ENCODE measurements at places on chromosomes 4 and X.

DNA sequence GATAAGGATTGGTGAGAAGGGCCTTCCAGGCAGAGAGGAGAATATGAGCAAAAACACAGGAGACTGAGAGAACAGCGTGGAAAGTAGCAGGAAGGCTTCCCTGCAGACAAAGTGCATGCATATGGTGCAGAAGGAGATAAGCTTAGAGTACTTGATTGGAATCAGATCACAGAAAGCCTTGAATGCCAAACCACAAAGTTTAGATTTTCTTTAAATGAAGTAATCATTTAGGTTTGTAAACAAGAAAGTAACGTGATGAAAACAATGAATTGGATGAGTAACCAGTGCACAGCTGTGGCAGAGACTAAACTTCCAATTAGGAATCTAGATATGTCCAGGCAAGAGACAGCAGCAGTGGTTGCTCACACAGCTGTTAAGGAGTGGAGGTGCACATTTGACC, 83.8 kb upstream of the C1QTNF7 start:
- DNase-seq = no peak

DNA sequence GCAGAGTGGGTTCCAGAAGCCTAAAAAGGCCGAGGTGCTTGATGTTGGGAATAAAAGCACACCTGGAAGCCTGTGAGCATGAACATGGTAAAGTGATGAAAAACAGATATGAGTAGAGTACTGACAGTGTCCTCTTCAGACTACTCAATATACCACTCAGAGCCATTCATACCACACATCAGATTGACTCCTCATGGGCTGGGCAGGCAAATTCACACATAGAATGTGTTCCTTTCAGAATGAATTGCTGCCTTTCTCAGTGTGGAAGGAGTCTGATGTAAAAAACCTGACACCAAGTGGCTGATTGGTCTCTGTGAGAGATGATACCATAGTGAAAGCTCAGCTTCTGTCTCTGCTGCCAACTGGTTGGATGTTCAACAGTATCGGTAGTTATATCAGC, 442.7 kb downstream of the RAPGEF2 start:
- DNase-seq = no peak

- DNase-seq = no peak
Measured at GRCh38 chr4:25425361-25425760, 48.3 kb downstream of the ANAPC4 start.

GRCh38 chr4:182085051-182085480, 158.1 kb upstream of the TENM3 start:
- no peak for DNase-seq

- DNase-seq = no peak
Measured at GRCh38 chr4:139838811-139839210, 173.2 kb downstream of the MGST2 start.

GRCh38 chr4:8324640-8325239, 55.2 kb downstream of the HTRA3 start:
- no peak for DNase-seq

- DNase-seq = no peak
Measured at GRCh38 chr4:4656977-4657376, 115.1 kb upstream of the STX18 start.

GRCh38 chrX:120428309-120428708, 40.8 kb downstream of the LAMP2 start:
- no peak for DNase-seq

GRCh38 chrX:23694606-23695005, 27.3 kb downstream of the PRDX4 start:
- no peak for DNase-seq

DNA sequence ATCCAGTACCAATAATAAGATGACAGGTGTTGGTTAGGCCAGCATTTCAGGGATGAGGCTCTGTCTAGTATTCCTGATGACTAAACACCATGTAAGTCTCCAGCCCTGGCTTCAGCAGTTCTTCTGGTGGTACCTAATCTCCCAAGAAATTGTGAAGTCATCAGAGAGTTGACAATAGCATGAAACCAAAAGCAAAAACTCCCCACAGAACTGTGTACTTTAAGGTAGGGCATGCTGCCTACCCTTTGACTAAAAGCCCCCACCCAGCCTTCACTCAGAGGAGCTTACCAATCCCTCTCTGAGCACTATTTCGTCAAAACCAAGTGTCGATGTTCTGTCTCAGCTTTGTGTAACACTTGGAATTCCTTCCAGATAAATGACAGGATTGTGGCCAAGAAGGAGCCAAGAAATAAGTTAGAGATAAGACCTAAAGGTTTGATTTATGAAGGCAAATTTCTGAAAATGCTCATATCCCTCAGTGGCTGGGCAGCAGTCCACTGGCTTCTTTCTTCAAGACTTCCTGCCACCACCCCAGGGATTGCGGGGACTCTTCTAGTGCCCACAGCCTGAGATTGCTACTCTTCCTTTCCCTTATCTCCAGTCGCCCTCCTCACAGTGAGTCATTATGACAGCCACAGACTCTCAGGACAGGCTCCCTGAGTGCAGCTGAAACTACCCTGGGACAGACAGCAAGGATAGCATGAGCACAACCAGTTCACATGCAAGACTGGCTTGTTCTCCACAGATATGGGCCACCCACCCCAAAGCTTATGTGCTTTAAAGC, 67.3 kb upstream of the LHFPL1 start:
- DNase-seq = no peak

DNA sequence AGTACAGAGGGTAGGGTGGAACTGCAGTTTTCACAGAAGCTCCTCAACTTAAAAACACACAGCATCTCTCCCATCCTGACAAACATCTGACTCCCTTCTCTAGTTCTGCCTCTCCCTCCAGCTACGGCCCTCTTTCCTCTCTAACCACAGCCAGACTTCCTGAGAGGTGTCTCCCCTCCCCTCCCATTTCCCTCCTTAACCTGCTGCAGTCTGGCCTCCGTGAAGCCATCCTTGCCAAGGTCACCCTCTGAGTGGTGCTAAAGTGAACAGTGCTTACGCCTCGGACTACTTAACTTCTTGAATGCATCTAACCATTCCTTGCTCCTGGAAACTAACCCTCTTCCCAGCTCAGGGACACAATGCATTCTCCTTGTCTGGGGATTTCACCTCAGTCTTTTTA, 53.3 kb downstream of the RTL5 start:
- no peak for DNase-seq
